ENCODE measurements at places on chromosomes 16 and 17.

DNA sequence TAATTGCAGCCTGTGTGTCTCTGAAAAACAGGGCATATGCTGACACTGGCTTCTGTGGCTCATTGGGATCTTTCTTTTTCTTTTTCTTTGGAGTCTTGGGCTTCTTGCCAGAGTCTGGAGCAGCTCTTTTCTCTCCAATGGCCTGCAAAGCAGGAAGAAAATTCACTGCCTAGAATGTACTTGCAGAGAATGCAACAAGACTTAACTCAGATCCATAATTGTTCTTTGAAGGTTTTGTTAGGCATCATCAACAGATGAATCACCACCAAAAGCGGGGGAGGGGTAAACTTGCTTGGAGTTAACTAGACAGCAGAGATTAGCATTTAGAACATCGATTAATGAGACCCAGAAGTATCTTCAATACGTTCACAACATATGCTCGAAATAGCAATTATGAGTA, 100.9 kb downstream of the TOX3 start:
- DNase-seq = no peak

- no peak for DNase-seq
Observed at GRCh38 chr16:57979006-57979585, 8.2 kb upstream of the CNGB1 start.

DNA sequence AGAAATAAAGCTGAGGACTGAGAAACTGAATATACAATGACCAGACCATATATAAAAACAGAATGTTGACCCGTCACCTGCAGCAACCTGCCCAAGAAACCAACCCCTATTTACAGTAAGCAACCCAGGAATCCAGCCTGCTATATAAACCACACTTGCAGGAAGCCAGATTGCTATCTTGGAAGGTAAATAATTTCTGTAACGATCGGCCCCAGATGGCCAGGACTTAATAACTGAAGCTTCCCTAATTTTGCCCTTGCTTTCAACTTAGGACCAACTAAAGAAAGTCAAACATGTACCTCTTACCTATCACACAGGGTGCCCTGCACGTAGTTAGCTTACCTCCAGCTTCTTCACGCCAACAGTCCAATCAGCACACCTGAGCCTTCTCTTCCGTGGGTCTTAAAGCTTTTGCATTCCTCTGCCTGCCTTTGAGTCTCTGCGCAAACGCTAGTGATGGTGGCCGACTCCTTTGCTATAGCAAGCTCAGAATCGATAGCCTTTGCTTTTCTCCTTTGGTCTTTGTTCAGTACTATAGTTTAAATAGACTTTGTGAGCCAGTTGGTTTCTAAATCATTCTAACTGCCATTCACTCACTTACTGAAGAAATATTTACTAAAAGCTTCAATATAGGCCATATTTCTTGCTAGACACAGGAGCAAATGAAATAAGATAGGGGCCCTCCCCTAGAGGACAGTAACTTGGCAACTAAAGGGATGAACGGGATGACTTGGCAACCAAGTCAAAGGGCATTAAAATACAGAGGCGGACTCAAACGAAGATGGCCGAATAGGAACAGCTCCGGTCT, 31.3 kb downstream of the MPHOSPH6 start:
- no peak for DNase-seq

DNA sequence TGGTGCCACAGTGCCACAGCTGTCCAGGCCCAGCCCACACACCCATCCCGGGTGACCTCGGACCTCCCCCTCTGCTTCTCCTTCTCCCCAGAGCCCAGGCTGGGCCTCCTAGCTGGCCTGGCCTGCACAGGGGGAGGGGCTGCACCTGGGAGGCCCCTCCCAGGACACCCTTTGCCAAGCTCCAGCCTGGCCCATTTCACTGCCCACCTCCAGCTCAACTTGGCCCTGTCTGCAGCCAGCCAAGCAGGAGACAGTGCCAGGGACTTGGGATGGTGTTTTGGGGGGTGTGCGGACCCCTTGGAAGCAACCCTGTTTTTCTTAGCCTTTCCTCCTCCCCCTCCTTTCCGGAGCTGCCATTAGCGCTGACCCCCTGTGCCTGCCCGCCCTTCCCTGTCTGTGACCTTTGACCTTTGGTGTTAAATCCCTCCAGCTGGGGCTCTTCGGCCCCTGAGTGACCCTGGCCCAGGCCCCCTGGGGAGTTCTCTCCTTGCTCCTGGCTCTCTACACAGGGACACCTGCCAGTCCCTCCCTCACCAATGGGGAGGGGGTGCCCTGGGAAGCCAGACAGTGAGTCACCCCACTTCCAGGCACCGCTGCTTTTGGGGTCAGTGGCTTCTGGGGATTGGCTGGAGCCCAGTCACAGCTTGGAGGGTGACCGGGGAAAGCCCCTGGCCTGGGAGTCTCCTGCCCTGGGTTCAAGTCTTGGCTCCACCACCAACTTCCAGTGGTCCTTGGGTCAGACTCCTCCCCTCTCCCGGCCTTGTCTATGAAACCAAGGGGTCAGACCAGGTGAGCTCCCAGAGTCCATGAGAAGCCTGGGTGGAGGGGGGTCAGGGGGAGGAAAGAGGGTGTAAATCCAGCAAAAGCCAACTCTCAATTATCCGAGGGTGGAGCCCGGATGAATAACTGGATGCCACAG, 1.9 kb downstream of the GLIS2 start:
- no peak for DNase-seq

- no peak for DNase-seq
Observed at GRCh38 chr17:2931876-2932275, 131.5 kb downstream of the OR1D5 start.

- no peak for DNase-seq
Observed at GRCh38 chr16:4593086-4593485, 21.6 kb downstream of the UBALD1 start.

DNA sequence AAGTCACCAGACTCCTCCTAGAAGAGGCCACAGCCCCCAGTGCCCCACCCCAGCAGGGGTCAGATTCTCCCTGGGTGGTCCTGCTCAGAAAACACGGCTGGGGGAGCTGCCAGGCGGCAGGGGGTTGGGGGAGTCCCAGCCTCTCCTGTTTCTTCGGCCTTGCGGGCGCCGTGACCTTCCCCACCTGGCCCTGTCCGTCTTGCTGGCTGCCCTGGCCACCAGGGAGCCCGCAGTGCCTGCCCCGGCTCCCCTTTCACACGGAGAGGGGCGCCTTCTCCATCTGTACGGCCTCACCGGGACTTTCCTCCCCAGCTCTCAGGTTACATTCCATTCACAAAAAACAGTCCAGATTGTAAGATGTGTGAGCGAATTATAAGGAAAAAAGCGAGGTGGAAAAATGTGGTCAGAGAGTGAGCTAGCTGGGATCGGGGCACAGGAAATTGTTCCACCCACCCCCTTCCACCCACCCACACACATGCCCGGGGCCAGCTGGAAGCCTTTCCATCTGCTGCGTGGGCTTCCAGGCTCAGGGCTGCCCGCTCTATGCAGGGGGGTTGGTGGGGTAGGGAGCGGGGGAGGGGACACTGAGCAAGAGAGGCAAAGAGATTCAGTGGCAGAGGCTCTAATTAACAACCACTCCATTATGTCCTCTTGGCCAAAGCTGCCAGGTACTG, 14.6 kb upstream of the CIBAR2 start:
- no peak for DNase-seq

DNA sequence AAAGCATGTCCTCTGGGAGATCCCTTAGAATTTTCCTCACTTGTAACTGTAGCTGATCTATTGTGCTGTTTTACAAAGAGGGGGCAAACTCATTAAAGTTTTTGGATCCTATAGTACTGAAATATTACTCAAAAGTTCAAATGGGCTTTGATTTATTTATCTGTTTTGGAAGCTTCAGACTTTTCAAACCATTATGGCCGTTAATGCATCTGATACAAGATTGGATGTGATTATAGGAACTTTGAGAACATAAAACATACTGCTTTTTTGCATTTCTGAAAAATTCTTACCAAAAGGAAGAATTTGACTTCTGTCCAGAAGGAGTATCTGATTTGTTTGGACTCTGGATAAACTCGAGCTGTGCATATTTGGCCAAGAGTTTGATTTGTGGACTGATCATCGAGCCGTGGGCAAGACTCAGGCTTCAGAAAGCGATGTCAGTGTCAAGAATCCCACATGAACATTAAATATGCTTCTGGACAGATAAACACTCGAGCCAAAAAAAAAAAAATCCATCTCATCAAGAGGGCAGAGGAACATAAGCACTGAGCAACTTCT, 8.2 kb upstream of the MARCHF10 start:
- DNase-seq = no peak

GRCh38 chr17:52606098-52606497, 447.6 kb upstream of the CA10 start:
- DNase-seq = no peak

GRCh38 chr17:43545383-43545632, 832 bp downstream of the ETV4 start:
- DNase-seq = no peak

GRCh38 chr16:8619671-8620370, 1.7 kb upstream of the METTL22 start:
- no peak for DNase-seq

Data from Panc1 (cell line).